ENCODE measurements at places on chromosomes 7 and 10.

DNA sequence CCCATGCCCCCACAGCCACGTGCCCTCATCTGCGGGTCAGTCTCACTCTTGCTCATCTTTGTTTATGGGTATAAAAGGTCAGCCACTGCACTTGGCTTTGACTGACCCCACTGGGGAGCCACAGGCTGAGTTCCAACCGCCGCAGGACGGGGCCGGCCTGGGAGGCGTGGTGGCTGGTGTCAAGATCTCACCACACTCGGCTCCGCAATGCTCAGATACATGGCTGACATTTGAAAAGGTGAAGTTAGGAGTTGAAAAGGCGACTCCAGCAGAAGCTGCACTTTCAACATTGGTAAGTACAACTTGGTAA is 14.9 kb downstream of the TUBGCP2 start:
- no peak for DNase-seq

DNA sequence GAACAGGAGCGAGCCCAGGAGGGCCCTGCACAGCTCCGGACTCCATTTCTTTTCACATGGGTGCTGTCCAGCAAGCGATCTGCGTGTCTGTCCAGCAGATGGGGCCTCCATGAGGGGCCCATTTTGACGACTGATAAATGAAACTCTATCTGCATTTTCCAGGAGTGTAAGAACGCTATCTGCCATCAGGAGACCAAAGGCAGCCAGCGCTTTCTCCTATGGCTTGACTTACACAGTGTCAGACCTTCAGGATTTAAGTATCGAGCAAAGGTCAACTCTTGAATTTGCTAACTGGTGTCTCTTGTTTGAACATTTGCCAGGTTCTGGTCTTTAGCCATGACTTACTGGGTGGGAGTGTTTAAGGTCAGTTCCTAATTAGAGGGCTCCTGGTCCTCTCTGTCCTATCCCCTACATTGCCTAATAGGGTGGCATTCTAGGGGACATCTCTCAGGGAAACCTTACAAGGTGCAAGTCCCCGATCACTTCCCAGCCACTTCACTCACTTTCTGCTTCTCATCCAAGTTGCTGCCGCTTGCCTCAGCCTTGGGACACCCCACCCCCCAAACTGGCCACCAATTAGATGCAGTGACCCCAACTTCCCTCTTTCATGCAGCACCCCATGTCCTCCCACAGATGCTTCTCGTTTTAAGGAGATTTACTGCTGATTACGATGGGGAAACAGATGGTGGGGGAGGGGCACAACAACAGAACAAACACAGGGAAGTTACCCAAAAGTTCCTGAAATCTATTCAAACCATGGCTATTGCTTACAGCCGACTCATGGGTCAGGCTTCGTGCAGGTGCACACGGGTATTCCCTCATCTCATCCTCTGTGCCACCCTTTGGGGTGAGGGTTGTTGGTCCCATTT is 20.0 kb downstream of the VSIR start:
- DNase-seq: no peak

DNA sequence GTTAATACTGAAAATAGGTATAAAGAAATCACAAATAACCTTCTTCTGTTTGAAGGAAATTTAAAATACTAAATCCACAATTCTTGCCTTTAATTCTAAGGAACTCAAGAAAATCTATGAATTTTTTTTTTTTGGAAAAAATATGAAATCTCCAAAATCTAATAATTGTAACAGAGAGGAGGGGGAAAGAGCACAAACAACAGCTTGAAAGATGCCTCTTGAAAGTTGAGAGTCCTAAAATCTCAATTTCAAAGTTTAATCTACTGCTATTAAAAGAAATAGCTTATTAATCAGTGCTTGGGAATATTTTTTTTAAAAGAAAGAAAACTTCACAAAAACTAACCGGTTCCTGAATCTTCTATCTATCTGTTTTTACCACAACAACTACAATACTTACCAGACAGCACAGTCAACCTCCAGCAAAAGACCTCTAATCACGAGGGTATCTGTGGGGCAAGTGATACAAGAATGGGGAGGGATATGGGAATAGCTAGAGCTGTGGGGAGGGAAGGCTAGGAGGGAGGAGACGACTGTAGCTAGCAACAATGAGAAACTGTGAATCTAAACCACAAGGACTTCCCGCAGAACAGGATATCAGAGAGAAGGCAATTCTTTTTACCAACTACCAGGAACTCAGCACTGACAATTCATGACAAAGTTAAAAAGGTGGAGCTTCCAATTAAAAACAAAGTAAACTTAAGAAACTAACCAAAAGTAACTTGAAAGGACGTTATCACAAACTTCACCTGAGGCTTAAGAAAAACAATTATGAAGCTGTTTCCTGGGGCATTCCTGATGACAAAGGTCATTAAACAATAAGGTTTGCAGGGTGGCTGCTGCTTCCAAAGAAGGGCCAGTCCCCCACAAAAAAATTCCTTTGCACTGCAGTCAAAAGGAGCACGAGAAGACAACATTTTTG is at the start of gene USP54:
TSS of gene USP54 (minus strand) at position 462 of the 919 bp plus-strand sequence. CDS start 15,684 bp downstream, outside the sequence.
- no peak for DNase-seq

- no peak for DNase-seq
Observed at GRCh38 chr7:151724920-151725584, 151.9 kb downstream of the PRKAG2 start.

DNA sequence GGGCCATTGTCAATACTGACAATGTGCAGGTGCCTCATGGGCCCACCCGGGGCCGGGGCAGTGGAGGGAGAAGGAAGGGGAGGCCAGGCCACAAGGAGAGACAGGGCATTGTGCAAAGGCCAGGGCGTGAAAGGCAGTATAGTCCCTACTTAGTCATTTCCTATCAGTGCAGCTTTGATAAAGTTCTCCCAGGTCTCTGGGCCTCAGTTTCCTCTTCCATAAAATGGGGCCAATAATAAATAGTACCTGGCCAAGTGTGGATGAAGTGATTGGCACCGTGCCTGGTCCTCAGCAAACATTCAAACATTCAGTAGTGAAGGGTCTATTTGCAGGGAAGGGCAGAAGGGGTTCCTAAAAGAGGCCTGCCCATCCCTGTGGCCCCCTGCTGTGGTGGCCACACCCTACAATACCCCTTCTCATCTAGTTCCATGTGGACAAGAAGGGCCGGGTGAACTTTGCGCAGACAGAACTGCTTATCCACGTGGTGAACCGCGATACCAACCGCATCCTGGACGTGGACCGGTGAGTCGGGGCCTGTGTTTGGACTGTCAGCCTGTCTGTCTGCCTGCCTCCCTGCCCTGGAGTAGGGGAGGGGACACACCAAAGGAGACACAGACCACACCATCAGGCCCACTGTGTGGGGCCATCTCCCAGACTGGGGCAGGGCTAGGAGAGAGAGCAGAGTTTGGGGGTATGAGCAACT is 36.9 kb upstream of the VSIR start:
- DNase-seq: no peak

GRCh38 chr10:77864151-77864851 is 62.3 kb downstream of the DLG5 start:
- DNase-seq: no peak

GRCh38 chr10:6256439-6256838 is 53.7 kb downstream of the PFKFB3 start:
- no peak for DNase-seq

DNA sequence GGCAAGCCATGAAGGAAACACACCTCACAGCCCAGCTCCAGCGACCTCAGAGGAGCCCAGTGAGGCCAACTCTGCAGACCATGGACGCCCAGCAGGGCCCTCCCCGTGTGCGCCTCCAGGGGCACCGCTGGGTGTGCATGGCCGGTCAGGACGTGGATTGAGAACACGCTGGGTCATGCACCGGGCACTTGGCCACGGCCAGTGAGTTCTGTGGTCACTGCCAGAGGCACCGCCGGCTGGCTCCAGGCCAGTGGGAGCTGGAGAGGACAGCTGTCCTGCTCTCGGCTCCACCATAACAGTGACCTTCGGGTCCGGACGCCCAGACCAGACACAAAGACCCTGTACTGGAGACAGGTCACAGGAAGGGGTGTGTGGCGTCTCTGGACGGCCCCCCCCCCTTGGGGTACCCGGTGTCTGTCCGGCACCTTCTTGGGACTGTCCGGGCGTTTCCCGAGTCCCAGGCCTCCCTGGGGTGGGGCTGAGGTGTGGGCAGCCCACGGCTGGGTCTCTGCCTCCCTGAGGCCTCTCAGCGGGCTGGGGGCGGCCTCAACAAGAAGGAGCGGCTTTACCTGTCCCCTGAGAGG is 50.4 kb upstream of the NKX6-2 start:
- no peak for DNase-seq

DNA sequence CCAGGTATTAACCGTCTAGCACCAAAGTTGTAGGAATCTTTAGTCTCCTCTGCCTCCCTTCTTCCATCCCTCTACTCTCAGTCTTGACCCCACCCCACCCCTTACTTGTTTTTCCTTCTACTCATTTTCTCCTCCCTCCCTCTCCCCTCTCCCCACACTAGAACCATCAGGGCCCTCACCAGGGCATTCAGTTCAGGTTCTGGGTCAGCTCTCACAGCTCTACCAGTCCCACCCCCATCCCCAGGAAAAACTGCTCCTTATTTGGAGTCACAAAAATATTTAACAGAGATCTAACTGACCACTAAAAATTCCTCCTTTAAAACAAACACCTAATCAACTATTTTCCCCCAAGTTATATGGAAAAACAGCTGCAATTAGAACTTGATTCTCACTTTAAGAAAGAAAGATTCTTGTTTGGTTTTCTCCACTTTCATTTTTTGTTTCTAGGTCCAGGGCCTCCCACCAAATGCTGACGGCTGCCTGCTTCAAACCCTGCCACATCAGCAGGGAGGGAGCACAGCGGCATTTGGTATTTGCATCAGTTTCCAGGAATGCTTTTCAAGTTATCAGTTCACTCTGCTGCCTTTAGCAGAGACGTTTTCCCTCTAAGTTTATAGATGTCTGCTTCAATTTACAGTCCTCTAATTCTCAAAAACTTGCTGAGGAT is 2.8 kb upstream of the COL1A2 start:
- no peak for DNase-seq

DNA sequence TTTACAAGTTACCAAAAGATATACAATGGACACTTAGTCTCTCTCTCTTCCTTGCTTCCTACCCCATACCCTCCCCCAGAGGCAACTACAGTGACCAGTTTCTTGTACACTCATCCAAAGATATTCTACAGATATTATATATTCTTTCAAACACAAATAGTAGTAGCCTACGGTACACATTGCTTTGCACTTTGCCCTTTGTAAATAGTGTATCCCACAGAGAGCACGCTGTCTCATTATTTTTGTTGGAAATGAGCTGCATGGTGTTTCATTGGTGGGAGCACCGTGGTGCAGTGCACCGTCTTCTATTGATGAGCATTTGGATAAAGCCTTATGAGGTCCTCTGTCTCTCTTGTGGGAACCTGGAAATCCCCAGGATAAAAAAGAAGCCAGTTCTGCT is 24.2 kb downstream of the STRA8 start:
- no peak for DNase-seq

- DNase-seq: no peak
Observed at GRCh38 chr7:71739520-71740173, 607.7 kb downstream of the GALNT17 start.

- DNase-seq: no peak
Observed at GRCh38 chr7:118349604-118350003, 125.1 kb downstream of the ANKRD7 start.

DNA sequence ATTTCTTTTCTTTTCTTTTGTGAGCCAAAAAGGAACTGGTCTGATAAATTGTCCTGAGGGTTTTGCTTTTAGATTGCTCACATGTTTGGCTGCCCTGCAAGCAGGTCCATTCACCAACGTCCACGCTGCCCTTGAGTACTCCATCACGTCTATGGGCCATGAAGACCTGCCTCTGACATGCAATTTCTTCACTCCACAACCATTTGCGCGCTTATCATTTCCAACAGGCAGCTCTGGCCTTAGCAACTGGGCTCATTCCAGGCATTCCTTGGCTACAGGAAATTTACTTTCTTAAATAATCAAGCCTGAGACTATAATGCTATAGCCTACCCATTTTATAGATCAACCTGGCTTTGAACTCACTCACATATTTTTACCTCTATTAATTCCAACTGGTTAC is 408.3 kb upstream of the C7orf33 start:
- no peak for DNase-seq

GRCh38 chr10:34319197-34319846 is 495.8 kb downstream of the PARD3 start:
- peak; percentile 68 for DNase-seq

DNA sequence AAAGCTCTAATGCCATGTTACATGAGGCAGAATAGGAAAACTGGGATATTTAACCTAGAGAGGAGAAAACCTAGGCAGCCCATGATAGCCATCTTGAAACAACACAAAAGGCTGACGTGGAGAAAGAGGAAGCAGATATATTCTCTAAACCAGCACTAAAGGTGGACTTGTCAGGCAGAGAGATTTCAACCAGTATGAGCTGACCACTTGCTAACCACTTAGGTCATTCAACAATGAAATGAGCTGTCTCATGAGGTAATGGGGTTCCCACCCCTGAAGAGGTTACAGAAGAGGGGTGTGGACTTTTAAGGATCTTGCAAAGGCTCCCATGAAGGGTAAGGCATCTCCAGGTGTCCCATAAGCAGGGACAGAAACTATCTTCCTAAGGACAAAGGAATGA is 26.8 kb upstream of the EGR2 start:
- no peak for DNase-seq

DNA sequence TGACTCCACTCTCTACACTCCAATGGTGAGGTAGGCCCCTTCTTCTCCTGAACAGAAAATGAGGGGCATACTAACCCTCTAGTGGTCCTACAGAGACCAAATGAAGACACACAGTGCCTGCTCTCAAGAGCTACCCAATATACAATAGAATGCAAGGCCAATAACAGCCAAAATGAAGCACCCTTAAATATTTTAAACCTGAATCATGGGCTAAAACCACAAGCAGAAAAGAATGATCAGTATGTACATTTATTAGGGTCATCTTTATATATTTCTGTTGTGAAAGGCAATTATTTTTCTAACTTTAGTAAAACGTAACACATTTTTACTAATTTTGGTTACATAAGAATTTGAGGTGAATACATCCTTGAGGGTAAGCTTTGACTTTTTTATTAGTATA is 49.9 kb upstream of the COL1A2 start:
- DNase-seq: no peak

DNA sequence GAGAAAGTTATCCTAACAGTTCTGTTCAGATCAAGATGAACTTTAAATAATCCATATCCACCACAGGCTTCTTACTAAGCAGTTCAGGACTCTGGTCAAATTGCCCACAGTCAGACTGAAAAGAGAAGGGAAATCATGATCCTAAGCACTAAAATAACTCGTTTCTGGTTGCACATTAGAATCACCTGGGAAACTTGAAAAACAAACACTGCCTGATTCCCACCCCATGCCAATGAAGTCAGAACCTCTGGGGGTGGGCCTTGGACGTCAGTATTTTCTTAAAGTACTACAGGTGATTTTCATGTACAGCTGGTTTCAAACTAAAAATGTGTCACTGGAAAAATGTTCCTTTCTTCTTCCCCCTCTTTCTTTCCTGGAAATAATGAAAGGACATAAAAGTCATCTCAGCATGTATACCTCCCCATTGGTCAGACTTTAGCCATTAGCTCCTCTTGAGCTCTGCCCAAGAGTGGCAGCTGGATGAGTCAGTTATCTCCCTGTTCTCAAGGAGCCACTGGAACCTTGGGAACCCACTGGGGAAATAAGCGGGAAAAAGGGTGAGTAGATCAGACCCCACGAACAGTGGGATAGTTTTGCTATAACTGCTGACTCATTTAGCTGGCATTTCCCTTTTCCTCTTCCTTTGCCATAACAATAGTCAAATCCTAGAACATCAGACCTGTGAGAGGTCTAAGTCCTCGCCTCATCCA is 75.3 kb upstream of the IL6 start:
- no peak for DNase-seq

Data from NCI-H446 treated with DMSO at 0.1 percent for 48 hours (cell line).